HepG2 (cell line): ENCODE measurements at places on chromosomes 7 and 10.
A peak's percentile ranks its signal among the peaks of the same experiment; 100 is the strongest.

GRCh38 chr7:73742753-73743641 lies 4.4 kb upstream of the ABHD11 start:
- peak; percentile 85 for DNase-seq

DNA sequence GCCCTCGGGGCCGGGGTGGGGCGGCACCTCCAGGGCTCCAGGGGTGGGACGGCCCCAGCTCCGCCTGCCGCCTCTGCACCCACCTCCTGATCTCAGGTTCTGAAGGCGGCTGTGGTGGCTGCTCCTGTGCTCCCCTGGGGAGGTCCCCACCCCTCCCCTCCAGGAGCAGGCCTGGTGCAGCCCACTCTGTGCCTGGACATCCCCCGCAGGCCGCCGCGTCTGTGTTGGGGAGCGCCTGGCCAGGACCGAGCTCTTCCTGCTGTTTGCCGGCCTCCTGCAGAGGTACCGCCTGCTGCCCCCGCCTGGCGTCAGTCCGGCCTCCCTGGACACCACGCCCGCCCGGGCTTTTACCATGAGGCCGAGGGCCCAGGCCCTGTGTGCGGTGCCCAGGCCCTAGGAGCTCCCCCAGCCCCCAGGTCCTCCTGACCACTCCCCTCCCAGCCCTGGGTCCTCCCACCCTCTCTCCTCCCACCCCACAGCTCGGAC lies 5.5 kb downstream of the CYP2W1 start:
- DNase-seq = no peak

DNA sequence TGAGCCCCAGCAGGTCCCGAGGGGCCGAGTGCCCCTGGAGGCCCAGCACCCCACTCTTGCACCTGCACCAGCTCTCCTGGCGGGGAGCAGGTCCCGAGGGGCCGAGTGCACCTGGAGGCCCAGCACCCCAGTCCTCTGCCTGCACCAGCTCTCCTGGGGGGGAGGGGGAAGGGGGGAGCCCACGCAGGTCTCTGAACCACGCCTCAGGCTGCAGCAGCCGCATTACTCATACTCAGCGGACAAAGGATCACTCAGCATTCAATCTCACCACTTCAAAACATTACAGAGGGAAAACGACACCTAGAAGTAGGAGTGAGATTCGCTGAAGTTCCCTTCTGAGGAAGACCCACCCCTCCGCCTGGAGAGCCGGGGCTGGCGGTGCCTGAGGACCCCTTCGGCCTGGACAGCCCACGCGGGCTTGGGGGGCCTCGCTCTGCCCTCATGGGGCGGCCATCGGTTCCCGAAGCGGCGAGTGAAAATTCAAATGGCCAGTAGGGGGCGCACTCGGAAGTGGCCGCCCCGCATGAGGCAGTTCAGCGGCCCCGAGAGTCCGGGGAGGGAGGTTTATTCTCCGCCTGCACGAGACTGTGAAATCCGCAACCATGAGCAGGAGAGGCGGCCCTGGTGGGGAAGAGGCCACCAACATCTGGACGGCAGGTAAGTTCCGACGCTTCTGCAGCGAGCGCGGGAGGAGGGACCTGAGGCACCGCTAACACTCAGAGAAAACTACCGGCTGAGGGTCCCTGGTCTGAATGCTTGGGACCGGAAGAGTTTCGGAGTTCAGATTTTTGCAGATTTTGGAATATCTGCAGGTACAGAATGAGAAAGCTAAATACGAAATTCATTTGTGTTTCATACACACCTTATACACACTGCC lies 1.1 kb upstream of the GPER1 start:
- peak; percentile 68 for DNase-seq

DNA sequence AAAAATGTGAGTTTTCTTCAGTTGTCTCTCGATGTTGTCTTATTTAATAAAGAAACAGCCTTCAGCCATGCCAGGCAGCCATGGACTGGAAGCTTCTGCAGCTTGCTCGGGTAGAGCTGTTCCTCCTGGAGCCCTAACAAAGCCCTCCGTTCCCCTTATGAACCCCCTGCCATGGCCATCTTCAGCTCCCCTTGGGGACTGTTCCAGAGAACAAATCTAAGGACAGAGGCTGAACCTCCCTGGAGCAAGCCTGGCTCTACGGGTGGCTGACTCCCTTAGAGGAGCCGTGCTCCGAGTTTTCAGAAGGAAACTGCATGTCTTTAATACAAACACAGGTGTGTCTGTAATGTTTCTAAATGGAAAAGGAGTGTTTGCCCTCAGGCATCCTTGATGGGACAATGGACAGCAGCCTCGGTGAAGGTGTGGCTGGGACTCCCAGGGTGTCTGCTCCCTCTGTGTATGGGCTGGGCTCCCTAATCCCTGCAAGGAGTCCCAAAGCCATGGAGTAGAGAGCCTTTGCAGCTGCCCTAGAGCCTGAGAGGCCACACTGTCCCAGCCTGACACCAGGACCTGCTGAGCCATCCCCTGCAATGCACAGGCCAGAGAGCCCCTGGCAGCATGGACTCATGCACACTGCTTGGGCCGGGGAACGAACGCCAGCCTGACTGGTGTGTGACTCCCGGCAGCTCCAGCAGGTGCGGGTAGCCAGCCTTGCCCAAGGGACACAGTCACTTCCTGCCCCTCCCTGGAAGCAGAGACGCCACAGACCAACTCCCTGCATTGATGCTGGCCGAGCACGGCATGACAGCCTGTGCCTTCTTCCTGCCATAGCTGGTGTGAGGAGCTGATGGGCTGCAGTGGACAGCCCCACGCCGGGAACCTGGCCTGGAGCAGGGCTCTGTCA lies 381.8 kb downstream of the TCERG1L start:
- DNase-seq = no peak

- no peak for DNase-seq
Observed at GRCh38 chr7:73644688-73645286, 20.5 kb upstream of the MLXIPL start.

DNA sequence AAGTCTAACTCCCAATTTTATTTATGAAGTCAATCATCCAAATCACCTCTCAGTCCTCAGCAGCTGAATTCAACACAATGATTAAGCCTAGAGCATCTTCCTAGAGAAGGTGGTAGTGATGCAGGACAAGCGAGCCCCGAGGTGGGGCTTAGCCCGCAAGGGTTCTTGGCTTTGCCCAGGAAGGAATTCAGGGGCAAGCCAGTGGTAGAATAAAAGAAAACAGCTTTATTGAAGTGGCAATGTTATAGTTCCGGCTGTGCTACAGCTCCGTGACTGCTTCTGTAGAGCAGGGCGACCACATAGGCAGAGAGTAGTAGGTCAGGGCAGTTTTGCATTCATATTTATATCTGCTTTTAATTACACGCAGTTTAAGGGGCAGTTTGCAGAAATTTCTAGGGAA lies 18.1 kb downstream of the IL2RA start:
- no peak for DNase-seq
